ENCODE measurements at places on chromosomes 13 and 19. TPM values are rescaled to one million over a fixed set of nuclear protein-coding genes. Genes with fewer than 3 reads are reported as not detected.

Gene CD37
- total RNA-seq = not detected

Gene KMT2B
- 3.7 TPM for total RNA-seq

Gene KLK12
- not detected for total RNA-seq

Gene NCCRP1
- total RNA-seq = 0.67 TPM

Gene ZNF582
- total RNA-seq = 0.77 TPM

Gene OR7A5
- total RNA-seq = 0.79 TPM

DNA sequence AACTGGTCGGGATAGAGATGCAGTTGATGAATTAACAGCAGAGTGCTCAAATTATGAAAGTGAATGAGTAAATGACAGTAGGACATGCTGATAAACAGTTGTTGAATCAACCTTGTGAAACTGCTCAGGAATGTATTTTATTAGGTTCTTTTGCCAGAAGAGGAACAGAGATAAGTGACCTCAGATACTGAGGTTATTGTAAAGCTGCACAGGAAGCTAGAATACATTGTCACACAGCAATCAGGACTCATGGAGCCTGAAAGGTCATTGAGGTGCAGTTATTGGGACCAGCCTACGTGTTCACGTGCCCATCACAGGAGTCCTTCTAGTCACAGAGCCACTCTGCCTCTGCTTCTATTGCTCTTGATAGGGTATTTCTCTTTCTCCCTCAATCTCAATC, 47.5 kb upstream of the MED4 start:
- no peak for DNase-seq

Gene ZNF302
- 22.7 TPM for total RNA-seq

- DNase-seq = no peak
Measured at GRCh38 chr19:16921766-16922591, 33.2 kb downstream of the F2RL3 start.

DNA sequence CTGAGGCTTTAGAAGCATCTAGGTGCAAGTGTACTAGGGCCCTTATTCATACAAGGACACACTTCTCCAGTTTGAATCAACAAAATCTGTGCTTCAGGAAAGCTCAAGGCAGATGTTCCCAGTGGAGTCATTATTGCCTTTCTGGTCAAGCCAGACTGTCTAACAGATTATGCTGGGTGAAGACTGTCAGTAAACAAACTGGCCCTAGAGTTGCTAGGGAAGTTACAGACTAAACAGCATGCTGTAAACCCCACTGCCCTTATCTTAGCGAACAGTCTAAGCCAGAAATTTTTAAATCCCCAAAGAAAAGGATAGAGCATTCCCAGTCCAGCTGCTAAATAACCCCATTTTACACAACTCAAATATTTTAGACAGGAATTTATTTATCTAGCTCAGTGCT, 1701.3 kb upstream of the PRR20A start:
- DNase-seq = no peak

- no peak for DNase-seq
Measured at GRCh38 chr13:86757236-86757978, 913.8 kb upstream of the SLITRK5 start.

Data from SK-MEL-5 (cell line).